ENCODE measurements at places on chromosomes 2 and 18.
A peak's percentile ranks its signal among the peaks of the same experiment; 100 is the strongest.

GRCh38 chr2:82268446-82268845 lies 1963.9 kb upstream of the LRRTM1 start:
- no peak for DNase-seq

DNA sequence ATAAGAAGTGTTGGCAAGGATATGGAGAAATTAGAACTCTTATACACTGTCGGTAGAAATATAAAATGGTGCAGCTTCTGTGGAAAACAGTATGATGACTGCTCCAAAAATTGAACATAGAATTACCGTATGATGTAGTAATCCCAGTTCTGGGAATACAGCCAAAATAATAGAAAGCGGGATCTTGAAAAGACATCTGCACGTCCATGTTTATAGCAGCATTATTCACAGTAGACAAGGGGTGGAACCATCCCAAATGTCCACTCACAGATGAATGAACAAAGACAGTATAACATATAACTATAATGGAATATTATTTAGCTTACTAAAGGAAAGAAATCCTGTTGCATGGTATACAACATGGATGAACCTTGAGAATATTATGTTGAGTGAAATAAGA lies 257.7 kb downstream of the TDRD15 start:
- no peak for DNase-seq

GRCh38 chr18:58682429-58683069 lies 11.3 kb downstream of the MALT1 start:
- DNase-seq = no peak

GRCh38 chr2:101951296-101951695 lies 40.5 kb upstream of the IL1R2 start:
- no peak for DNase-seq

- no peak for DNase-seq
These were observed 485.7 kb downstream of the TXNL1 start for GRCh38 chr18:56152551-56153310.

GRCh38 chr2:29106980-29107388 lies 8.2 kb upstream of the CLIP4 start:
- DNase-seq = peak; percentile 22

DNA sequence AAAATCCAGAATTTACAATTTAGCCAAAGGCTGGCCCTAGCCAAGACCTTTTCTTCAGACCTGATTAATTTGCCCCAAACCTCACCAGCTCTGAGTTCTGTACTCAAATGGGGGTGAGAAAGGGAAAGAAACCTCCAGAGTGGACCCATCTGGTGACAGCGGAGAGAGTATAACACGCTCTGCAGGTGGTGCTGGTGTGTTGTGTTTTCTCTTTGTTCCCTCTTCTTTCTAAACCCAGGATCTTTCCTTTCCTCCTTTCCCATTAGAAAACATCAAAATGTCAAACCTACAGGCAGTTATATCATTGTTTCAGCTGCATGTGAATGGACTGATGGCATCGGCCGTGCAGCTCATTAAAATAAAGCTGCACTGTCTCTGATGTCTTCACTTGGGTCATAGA lies 253.2 kb upstream of the SP5 start:
- DNase-seq = no peak

DNA sequence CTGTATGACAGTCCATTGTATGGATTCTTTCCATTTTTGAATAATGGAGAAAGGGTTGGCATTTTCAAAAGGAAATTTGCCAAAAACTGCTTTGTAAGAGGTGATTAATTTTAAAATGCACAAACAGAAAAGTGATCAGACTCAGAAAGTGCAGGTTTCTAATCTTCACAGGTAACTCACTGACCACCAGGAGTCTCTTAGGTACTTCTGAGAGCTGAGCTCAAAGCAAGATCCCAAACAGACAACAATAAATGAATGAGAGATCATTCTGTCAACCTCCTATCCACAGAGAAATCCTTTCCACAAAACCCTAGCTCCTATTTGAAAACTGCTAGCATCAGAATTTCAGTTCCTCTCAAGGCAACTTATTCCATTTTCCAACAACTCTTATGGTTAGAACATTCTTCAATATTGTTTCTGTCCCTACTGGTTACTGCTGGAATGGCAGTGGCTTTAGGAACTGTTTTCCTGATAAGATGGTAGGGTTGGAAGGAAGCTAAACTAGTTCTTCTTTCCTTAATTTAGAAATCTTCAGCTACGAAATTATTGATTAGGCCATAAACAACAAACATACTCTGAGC lies 20.6 kb upstream of the HAAO start:
- peak; percentile 72 for DNase-seq

GRCh38 chr18:47683774-47684173 lies 246.7 kb downstream of the SMAD2 start:
- no peak for DNase-seq

GRCh38 chr2:170122883-170123547 lies 54.9 kb upstream of the MYO3B start:
- peak; percentile 11 for DNase-seq

GRCh38 chr2:134039912-134040581 lies 213.8 kb upstream of the MGAT5 start:
- no peak for DNase-seq

- no peak for DNase-seq
These were observed 24.5 kb downstream of the DYNC2LI1 start for GRCh38 chr2:43798300-43798699.

Data from SW 1271 (cell line).